Choroid plexus epithelial cell (primary cell): ENCODE measurements at places on chromosomes 5 and 9.

- peak; percentile 31 for DNase-seq
Measured at GRCh38 chr5:151970885-151971284, 46.2 kb upstream of the GLRA1 start.

DNA sequence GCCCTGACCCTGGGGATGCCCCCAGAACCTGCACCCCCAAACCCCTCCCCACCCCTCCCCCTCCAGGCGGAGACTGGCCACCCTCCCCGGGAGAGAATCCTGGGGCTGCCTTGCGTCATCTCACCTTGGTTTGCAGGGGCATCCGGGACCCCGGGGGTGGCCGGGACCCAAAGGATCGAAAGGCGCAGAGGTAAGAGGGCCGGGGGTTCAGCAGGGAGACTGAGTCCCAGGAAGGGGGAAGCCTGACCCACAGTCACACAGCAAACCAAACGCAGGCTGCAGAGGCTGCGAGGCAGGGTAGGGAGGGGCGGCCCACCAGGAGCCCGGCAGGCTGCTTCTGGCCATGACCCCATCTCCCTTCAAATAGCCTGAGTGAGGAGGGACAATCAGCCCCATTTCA is 33.8 kb upstream of the ORM1 start:
- DNase-seq: no peak

GRCh38 chr9:129490583-129491486 is 130.1 kb downstream of the C9orf50 start:
- DNase-seq: peak; percentile 54

DNA sequence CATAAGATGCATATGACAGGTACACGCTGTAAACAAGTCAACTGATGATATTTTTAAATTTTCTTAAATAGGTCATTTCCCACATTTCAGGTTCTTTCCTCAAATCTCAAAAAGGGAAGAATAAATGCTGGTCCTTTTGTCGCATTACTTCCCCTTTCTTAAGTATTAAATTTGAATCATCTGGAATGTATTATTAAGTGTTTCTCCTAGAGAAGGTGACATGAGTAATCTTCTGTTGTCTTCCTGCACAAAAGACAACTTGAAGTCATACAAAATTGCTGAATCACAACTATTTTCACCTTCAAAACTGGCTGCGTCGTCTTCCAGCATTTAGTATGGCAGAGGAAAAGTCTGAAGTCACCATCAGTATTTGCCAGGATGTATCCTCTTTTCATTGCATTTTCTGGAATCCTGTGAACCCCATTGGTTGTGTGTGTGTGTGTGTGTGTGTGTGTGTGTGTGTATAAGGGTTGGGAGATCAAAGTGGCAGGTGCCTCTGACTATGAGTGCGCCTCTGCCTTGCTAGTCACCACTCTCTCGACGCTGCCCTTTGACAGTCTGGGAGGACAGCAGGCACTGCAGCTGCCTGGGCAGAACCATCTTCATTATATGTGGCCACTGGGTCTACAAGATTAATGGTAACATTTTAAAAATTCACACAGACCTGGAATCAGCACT is 86.9 kb downstream of the MVB12B start:
- DNase-seq: no peak

DNA sequence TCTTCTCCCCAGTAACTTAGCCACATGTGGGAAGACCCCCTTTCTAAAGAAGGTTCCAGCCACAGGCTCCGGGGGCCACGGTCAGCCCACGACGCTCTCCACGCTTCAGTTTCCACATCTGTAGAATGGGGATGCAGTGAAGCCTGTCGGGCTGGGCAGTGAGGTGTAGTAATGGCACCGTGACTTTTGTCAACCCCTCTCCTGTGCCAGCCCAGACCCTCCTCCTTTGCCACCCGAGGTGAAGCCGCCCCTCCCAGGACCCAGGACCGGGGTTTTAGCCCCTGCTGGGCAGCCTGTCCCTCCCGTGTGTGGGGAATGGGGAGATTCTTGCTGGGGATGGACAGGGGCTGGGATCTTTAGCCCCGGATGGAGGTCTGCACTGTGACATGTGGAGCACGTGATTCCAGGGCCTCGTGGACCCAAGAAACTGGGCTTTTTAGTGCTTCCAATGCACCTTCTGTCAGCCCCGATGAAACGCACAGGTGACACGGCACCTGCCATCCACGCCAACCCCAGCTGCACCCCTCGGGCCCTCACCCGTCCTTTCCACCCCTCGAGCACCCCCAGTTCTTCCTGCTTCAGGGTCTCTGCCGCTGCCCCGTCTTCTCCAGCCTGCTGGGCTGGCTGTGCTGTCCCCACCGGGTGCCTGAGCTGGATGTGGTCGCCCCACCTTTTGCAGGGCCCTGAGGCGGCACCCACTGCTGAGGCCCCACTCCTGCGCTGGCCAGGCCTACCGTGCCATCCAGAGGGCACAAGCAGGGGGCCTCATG is 13.4 kb upstream of the RNU6ATAC start:
- no peak for DNase-seq
